ENCODE measurements at places on chromosomes 5 and 9.

DNA sequence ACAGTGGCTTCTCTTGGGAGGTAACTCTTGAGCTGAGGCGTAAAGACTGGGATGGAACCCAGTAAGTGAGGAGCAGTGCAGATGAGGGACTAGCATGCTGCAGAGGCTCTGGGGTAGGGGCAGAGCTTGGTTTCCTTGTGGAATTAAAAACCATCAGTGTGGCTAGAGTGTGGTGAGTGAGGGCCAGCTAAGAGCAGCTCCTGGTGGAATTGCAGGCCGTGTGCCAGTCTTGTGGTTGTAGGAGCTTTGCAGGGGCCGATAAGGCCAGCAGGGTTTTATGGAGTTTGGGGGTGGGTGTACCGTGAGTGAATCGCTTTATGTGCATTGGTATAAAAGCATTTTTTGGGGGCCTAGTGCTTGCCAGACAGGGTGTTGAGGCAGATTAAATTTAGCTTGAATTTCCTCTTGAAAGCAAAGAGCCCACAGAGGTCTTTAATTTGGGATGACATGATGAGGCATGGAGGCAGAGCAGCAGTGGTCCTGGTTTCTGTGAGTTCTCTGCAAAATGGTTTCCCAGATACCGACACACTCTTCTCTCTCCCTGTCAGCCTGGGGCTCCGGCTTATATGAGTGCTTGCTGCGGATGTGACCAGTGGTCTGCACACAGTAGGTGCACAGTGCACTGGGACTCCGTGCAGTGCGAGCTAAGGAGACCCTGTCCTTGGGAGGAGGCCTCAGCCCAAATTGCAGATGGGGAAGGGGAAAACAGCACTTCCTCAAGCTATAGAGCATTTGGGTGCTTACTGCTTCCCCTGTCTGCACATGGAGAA lies 176.4 kb upstream of the PITX1 start:
- no peak for DNase-seq

DNA sequence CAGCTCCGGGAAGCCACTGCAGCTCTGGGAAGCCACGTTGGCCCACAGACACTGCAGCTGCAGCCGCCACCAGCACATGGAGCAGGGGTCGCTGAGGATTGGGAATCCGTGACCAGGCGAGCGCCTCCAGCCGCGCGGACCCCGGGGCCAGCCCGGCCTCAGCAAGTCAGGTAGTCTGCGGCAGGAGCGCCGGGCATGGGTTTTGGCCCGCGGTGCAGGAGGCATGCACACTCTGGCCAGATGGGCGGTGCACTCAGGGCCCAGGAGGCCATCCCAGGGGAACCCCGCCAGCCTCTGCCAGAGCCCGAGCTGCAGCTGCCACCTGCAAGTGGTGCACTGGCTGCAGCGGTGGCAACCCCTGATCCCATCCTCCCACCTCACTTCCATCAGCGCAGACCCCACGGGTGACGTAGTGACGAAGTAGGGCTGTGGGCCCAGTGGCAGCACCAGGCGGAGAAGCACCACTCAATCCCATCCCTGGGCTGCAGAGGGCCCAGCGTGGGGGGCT lies 368.3 kb upstream of the SPATA31A5 start:
- no peak for DNase-seq

- DNase-seq, result no peak
Measured at GRCh38 chr9:16688814-16689213, 181.7 kb downstream of the BNC2 start.

DNA sequence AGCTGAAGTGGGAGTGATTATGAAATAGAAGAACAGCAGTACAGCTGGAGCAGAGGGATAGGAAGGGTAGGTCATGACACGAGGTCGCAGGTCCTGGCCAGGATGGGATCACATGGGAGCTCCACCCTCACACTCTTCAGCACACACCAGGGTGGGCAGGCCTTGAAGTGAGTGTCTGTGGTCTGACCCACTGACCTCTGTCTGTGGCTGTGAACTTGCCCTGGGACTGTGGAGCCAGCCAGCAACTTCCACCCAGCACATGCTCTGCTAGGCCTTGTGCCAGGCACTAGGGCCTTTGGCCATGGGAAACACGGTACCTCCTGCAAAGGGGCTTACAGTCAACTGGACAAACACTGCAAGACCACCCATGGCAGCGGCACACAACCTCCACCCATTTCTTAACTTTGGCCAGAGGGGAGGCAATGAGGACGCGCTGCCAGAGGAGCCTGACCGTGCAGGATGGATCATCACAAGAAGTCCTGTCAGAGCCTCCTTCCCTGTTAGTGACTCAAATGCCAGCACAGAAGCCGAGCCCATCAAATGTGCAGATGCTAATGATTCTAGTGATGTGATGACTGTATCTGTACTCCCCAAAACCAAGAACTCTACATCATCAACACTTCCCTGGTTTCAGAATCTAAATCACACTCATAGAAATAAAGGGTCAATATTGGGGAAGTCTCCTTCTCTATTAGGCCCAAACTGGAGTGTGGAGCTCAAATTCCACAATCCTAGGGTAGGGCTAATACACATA lies 113.6 kb downstream of the DPYSL3 start:
- DNase-seq, result no peak

Data from transverse colon (tissue), 4 donors.